Activated CD4-positive, alpha-beta memory T cell treated with anti-CD3 and anti-CD28 coated beads, Interleukin-2, amount 10 ng/mL, durations not matched to agents 7 days and 5 days (primary cell): ENCODE measurements at places on chromosomes 6 and 20. TPM values are rescaled to one million over a fixed set of nuclear protein-coding genes. Genes with fewer than 3 reads are reported as not detected.

DNA sequence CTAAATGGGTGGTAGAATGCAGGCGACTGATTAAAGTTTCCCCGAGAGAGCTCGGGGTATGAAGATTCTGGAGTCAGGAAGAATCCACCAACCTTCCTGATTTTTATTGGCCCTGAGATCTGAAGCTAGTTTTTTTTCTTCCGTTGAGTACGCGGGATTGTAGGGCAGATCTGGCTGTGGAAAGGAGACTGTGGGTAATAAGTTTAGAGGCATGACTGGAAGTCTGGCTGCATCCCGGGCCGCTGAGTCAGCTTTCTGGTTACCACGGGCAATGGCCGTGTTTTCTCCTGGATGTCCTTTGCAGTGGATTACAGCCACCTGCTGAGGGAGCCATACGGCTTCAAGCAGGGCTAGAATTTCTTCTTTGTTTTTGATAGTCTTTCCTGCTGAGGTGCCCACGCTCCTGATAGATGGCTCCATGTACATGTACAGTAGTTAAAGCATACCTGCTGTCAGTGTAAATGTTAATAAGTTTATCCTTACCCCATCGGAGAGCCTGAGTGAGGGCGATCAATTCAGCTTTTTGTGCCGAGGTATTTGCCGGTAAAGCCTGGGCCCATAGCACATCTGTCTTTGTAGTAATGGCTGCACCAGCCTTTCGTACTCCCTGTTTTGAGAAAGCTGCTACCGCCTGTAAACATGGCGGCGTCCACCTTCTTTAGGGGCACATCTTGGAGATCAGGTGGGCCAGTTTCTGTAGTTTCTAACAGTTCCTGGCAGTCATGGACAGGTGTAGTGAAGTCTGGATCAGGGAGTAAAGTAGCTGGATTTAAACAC lies 154.0 kb downstream of the TRIM27 start:
- no peak for DNase-seq

DNA sequence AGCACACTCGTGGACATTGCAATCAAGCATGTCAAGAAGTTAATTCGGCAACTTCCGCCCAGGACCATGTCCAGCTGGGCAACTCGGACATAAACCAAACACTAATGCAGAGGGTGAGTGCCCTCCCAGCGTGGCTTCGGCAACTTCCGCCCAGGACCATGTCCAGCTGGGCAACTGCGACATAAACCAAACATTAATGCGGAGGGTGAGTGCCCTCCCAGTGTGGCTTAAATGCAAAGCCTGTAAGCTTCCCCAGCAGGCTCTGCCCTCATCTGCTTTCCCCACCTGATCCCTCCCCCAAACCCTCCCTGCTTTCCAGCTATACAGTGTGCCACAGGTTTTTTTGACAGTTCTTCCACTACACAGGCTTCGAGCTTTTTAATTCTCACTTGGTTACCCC lies 143.4 kb downstream of the PXDC1 start:
- no peak for DNase-seq

GRCh38 chr20:22559711-22560318 lies 24.6 kb downstream of the FOXA2 start:
- no peak for DNase-seq

GRCh38 chr6:150382171-150382570 lies 13.4 kb downstream of the IYD start:
- DNase-seq, result no peak

DNA sequence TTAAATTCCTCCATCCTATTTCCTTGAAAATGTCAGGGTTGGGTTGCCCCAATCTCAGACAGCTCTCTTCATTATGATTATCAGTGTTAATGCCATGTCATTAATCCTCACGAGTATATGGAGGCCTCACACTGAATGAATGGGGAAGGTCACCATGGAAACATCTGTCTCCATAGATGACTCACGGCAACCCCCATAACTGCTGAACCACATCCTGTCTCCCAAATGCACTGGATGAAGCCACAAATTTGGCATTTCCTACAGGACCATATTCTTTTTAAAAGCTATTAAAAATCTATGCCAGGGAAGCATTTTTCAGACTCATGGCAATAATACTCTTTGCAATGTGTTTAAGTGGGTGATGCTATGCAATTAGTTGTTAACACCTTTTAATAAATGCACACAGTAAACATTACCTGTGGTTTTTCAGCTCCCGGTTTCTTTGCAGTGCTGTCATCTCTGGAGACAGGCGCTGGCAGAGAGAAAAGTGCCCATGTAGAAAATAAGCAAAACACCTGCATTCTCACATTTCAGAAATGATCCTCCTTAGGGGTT lies 80.1 kb upstream of the PTPRK start:
- no peak for DNase-seq

- no peak for DNase-seq
Measured at GRCh38 chr6:46719099-46719498, 16.1 kb downstream of the PLA2G7 start.

- DNase-seq, result no peak
Measured at GRCh38 chr6:78589436-78589835, 277.9 kb upstream of the IRAK1BP1 start.

DNA sequence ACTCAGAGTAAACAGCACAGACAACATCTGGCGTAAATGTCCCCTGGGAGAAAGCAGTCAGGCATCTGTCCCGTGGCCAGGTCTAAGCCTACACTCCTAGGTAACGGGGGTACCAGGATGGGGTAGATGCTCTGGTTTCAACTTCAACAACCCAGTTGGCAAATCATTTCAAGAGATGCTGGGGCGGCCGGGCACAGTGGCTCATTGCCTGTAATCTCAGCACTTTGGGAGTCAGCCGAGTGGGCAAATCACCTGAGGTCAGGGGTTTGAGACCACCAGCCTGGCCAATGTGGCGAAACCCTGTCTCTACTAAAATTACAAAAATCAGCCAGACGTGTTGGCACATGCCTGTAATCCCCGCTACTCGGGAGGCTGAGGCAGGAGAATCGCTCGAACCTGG lies 12.3 kb downstream of the PREX1 start:
- no peak for DNase-seq

DNA sequence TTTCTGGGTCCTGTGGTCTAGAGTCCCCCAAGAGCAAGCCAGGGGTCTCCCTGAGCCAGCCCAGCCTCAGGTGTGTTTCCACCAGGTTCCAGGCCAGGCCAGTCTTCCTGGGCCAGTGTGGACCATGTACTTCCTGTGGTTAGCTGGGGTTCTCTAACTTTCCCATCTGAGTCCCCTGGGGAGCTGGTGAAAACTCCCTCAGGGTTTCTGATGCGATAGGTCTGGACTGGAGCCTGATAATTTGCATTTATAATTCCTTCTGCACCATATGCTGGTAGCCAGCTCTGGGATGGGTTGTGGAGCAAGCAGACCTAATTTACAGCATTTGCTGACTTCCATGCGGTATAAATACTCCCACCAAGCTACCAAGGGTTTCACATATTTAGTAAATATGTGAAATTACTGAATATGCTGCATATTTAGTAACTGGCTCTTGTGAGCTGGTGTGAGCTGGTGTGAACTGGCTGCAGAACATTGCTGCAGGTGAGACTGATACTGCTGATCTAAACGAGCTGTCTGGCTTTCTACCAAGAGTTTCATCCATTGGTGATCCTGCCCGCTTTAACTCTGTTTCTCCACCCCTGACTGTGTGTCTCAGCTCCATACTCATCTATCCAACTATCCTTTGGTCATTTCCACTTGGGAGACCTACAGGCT lies 62.6 kb downstream of the RIN2 start:
- DNase-seq, result no peak

DNA sequence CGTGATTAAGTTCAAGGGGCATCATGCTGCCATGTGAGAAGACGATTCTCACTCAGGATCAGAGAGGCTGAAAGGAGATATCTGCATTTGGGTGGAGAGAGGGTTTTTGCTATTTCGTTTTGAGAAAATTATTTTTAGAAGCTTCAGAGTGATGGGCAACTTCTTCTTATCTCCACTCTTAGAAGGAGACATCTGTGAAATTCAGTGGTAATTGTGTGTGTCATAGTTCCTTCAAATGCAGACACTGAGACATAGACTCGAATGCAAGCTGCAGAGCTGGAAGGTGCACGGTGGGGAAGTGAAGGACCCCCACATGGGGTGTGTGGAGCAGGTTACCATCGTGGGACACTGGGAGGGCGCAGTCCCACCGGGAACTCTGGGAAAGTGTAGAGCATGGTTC lies 116.8 kb downstream of the PRND start:
- DNase-seq, result no peak

- no peak for DNase-seq
Measured at GRCh38 chr20:9491324-9491723, 23.1 kb upstream of the LAMP5 start.

DNA sequence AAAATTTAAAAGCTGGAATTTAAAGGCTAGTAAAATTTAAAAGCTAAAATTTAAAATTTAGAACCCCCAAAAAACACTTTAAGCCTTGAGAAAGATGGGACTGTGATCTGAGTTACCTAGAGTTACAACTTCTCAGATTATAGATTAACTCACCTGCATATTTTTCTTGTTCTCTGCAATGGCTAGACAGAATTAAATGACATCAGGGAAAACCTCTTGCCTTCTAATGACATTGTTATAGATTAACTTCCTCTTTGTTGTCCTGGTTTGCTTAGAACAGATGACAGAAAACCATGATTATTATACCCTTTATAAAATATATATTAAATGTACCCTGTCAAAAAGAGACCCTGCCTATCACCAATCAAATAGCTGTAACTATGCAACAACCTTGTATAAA lies 56.4 kb downstream of the TRDN start:
- DNase-seq, result no peak

- DNase-seq, result no peak
Measured at GRCh38 chr6:118203545-118203944, 296.5 kb downstream of the SLC35F1 start.

DNA sequence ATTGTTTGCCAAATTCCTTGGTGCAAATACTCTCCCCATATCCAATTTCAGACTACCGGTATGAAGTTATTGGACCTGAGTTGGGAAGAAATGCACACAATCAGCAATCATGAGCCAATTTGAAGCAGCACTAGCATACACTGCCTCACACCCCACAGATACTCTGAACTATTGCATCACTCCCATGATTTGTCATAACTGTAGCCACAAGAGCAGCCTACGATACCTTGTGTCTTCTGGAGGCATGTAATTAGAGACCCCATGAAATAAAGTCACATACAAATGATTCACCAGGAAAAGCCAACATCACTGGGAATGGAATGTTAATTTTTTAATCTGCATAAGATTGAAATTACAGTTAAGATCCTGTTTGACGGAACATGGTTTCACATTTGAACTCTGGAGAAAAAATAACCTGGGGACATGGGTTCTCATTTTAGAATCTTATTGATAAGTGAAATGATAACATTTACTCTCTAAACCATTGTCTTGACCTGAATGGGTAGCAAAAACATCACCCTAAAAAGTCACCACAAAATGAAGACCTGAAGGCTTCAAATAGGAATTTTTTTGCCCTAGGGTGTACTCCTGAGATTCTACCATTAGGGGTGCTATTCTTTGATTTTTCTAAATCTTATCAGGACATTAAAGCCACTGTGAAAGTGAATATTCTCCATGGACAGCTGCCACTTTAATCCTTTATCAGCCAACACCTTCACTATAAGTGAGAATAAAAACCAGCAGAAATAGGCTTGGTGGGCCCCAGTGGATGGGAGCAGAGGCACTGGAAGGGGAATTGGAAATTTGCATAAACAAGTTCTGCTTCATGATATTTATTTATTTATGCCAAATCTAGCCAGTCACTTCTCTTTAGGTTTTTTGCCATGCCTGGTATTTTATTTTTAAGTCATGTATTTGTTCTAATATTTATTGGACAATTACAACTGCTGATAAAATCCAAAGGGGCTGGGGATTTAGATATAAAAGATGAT lies 34.5 kb upstream of the HBS1L start:
- DNase-seq, result peak; percentile 50

DNA sequence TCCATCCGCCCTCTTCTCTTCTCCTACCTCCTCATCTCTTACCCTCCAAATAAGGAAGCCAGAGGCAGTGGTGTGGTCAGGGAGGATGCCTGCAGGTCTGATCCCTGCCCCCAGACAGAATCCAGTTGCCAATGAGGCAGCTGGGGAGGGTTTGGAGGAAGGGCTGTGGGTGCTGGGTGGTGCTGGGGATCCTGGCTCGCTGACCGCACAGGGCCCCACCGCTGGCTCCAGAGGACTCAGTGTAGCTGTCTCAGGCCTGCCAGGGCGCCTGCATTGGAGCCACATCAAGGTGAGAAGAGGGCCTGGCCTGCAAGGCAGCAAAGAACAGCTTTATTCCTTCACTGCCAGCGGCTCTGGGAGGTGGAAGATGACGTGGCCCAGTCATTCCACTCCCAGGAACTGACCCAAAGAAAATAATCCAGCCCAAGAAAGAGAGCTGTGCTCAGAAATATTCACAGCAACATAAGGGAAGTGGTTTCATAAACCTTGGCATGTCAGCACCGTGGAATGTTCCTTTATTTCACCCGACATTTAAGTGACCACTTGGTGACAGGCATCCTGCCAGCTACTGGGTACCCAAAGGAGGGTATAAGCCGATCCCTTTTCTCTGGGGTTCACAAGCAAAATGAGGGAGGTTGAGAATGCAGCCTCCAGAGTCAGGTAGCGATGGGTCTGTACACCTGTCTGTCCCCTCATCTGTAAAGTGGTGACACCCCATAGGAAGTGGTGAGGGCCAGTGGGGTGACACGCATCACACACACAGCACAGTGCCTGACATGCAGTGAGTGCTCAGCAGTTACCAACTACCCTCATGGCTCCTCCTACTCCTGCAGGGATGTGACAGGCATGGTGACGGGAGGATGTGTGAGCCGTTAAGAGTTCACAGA lies 125.1 kb downstream of the SNX5 start:
- DNase-seq, result peak; percentile 79

- DNase-seq, result no peak
Measured at GRCh38 chr6:144474904-144475303, 189.8 kb downstream of the UTRN start.

GRCh38 chr6:33412140-33413009 lies 1.6 kb downstream of the PHF1 start:
- no peak for DNase-seq

DNA sequence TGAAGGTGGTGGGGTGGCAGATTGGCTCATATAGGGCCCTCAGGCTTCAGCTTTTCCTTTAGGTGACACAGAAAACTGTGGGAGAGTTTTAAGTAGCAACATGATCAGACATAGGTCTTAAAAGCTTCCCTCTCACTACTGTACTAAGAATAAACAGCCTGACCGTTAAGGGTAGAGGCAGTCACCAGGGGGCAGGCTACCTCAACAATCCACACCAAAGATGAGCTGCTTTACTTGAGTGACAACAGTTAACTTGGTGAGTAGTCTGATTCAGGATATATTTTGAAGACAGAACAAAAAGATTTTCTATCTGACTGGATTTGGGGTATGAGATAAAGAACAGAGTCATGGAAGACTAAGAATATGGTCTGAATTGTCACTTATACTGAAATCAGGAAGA lies 193.1 kb upstream of the SHLD1 start:
- peak; percentile 68 for DNase-seq

GRCh38 chr6:167768471-167769215 lies 58.1 kb upstream of the AFDN start:
- no peak for DNase-seq

ADGRG6 gene
- not detected for total RNA-seq

HNF4A gene
- not detected for total RNA-seq

SIGLEC1 gene
- total RNA-seq, result not detected

LRFN2 gene
- total RNA-seq, result not detected

PDE7B gene
- 0.68 TPM for total RNA-seq

KLHDC3 gene
- total RNA-seq, result 64.6 TPM

SEMG1 gene
- total RNA-seq, result not detected

MRAP2 gene
- not detected for total RNA-seq

DSP gene
- 0.33 TPM for total RNA-seq

TINAG gene
- not detected for total RNA-seq

RPS10 gene
- 1,296 TPM for total RNA-seq
